Activated CD8-positive, alpha-beta T cell treated with anti-CD3 and anti-CD28 coated beads for 36 hours (primary cell): ENCODE measurements at places on chromosomes 5 and 9. TPM values are rescaled to one million over a fixed set of nuclear protein-coding genes. Genes with fewer than 3 reads are reported as not detected.

DNA sequence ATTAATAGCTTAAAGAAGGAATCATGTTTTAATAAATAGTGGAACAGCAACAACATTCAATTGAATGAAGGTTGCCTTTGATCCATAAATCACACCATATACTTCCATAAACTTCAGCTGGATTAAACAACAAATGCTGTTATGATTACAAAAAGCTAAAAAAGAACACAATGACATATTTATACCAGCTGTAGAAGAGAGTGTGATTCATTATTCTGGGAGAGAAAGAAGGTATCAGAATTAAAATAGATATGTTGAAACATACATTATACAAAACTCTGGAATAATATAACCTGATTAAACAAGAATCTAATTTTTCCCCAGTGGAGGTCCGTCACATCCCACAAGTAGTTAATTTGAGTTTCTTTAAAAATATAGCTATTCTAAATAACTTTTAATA, 7.5 kb upstream of the RECK start:
- no peak for DNase-seq

- DNase-seq = no peak
Observed at GRCh38 chr9:76203373-76203772, 190.9 kb downstream of the RFK start.

DNA sequence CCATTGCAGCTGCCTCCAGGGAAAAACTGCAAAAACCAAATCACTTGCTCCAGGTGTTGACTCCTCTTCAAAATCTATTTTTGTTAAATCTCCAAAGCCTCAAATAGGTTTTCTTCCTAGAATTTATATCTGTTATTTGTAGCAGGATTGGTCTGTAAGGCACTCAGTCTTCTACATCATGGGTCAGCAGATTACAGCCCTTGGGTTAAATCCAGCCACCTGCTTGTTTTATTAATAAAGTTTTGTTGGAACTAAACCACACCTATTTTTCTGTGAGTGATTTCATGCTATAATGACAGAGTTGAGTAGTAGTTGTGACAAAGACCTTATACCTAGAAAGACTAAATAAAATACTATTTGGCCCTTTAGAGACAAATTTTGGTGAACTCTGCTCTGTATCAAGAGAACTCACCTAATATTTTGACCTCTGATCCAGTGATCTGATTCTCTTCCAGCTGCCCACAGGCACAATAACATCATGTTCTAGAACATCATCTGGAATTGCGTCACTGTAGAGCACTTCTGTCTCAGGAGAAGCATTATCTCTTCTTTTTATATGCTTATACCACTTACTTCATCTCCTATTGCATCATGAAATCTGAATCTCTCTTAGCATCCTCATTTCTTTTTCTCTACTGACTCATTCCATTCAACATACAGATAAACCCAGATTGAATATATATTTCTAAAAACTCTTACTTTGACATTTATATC, 130.1 kb downstream of the RPS23 start:
- DNase-seq = no peak

DNA sequence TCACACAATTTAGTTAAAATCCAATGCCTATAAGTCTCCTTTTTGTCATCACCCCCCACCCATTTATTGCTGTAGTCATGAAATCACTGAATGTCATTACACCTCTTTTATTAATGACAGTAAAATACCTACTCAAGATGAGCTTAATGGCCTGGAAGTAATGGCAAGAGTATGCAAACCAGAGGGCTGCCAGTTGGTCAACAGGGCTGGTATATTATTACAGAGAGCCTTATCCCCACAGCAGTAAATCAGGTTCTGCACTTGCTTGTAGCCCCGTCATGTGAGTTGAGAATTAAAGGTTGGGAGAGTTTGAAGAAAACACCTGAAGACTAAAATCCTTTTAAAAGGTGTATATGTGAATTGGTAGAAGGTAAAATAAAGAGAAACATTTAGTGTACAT, 372.4 kb downstream of the MAT2B start:
- DNase-seq = no peak

- DNase-seq = no peak
Observed at GRCh38 chr9:120730654-120731514, 16.6 kb upstream of the MEGF9 start.

WDR31 gene
- 1.3 TPM for total RNA-seq

DNA sequence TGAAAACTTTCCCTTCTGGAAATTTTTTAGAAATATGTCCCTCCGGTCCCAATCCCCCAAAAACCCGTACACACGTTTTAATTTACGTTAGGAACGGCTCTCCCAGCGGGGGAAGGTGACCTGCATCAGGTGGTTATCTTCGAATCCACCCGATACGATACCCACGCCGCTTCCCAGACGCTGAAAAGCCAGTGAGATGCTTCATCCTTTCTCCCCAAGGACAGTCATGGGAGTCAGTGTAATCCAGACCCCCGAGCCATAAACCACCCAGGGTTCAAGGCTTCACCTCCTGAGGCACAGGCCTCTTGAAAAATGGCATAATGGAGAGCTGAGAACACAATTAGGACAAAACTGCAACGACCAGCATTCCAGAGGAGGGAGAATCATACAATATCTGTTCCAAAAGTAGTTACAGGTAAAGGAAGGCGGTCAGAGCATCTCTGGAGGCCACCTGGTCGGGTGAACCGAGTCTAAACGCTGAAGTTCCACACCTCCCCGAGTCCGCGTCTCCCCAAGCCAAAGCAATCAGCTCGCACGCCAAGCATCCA, 857 bp downstream of the FAM169A start:
- DNase-seq = no peak

DNA sequence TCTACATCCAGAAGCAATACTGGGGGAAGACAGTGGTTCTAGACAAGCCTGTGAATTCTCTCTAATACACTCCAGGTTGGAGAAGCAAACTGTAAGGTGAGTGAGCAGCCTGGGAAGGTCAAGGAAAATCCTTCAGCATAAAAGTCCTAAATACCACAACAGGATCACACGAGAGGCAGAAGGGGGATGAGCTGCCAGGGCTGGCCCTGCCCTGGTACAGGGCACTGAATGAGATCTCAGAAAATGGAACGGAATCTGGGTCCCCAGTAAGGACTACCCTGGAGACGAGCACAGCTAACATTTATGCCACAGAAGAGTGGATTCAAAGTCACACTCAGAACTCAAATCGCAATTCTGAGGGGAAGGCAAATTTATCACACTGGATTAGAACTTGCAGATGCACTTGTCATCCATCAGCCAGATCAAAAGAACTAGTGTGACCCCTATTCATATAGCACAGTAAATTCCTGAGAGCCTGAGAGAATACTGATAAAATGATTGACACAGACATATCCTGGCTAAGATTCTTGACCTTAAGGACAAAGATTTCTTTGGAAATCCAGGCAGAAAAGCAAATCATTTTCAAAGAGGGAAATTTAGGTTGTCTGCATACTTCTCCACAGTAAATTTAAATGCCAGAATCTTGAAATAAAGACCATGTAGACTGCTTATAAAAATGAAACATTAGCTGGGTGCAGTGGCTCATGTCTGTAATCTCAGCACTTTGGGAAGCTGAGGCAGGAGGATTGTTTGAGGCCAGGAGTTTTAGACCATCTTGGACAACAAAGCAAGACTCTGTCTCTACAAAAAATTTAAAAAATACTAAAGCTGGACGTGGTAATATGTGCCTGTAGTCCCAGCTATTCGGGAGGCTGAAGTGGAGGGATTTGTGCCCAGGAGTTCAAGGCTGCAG, 25.6 kb downstream of the FYB1 start:
- no peak for DNase-seq

PCDHGA7 gene
- not detected for total RNA-seq

DNA sequence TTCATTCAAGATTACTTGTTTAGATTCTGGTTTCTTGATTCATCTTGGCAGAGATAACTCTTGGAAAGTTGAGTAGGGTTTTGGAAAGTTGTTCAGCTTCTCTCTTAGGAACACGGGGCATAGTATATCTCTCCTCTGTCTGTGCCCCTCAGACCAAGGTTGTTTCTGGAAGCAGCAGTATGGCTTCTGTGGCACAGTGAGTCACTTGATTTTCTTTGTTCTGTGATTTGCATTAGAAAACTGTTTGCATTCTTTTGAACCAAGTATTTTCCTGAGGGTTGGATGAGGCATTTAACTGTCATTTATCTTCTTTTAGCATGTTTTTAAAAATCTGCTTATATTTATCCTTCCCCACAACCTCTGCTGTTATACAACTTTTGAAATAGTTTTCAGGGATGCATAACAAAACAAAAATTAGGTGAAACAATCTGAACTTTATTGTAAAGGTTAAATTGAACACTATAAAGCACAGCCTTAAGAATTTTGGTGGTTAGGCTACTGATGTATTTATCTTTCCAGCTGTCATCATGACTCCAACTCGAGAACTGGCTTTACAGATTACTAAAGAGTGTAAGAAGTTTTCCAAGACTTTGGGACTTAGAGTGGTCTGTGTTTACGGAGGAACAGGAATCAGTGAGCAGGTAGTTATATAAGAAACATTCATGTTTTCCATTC, 26.5 kb downstream of the DDX46 start:
- DNase-seq = no peak
